CD8-positive, alpha-beta T cell (primary cell): ENCODE measurements at places on chromosomes 12 and 14.

- no peak for DNase-seq
These were observed 83.9 kb downstream of the STXBP6 start for GRCh38 chr14:24965934-24966578.

DNA sequence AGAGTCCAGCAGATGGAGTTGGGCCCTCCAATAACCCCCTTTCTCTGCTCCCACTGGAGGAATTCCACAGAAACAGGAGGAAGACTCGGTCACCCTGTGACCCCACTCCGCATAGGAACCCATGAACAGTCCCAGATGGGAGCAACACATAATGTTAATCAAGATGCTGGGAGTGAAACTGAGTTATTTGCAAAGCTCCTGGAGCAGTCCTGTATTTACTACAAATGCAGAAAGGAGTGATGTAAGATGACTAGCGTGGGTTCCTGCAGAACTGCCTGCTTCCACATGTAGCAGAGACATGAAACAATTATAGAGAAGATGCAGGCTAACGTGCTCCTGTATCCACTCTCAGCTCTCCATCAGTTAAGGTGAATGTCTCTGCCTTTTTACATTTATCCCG lies 274.7 kb downstream of the FOXN3 start:
- DNase-seq = no peak

- DNase-seq = no peak
These were observed 6.4 kb downstream of the FOXA1 start for GRCh38 chr14:37588667-37588955.

DNA sequence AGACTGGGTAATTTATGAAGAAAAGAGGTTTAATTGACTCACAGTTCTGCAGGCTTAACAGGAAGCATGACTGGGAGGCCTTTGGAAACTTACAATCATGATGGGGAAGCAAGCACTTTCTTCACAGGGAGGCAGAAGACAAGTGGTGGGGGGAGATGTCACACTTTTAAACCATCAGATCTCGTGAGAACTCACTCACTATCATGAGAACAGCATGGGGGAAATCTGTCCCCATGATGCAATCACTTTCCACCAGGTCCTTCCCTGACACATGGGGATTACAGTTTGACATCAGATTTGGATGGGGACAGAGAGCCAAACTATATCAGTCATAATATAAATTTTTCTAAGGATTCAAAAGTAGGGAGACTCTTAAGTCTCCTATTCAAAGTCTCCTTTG lies 46.0 kb downstream of the SPIC start:
- no peak for DNase-seq

GRCh38 chr12:123131879-123132402 lies 18.9 kb downstream of the PITPNM2 start:
- no peak for DNase-seq

- DNase-seq = peak; percentile 66
These were observed 73.8 kb downstream of the SYNE3 start for GRCh38 chr14:95442633-95443021.

DNA sequence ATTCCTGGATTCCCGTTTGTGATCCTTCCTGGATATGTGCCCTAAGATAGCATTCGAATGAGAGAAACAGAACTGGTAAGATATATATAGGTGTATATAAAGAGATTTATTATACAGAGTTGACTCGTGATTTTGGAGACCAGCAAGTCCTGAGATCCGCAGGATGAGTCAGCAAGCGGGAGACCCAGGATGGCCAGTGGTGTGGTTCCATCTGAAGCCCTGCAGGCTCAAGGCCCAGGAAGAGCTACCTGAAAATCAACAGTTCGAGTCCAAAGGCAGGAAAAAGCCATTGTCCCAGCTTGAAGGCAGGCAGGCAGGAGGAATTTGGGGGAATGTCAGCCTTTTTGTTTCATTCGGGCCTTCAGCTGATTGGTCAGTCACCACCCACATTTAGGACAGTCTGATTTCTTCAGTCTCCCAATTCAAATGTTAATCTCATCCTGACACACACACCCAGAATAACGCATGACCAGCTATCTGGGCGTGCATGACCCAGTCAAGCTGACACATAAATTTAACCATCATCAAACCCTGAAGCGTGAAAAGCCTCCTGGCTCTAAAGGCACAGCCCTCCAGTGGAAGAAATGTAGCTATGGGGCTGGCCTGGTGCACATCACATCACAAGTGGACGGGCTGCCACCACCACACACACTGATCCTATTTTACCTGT lies 44.3 kb downstream of the TUNAR start:
- DNase-seq = no peak

GRCh38 chr12:120130011-120130410 lies 13.5 kb upstream of the RAB35 start:
- DNase-seq = no peak

- DNase-seq = no peak
These were observed at the start of gene AMN for GRCh38 chr14:102922490-102923200. Gene AMN, plus strand, starts transcription at chr14:102922663. Its CDS starts 26 bp downstream, at chr14:102922689.

- DNase-seq = no peak
These were observed 28.3 kb downstream of the PSMA6 start for GRCh38 chr14:35320472-35320871.

DNA sequence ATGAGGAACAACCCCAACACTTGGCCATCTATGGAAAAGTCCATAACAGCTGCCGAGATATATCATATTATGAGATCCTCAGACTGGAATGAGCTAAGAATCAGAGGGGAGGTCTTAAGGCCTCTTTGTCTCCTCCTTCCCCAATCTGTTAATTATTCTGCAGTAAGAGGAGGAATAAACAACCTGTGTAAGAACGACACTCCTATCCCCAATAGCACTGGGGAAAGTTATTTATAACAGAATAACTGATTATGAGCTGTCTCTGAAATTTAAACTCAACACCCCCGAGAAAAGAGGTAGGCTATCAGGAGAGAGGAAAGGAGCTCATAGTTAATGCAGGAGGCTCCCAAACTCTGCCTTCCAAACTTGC lies 68.0 kb downstream of the NIN start:
- DNase-seq = no peak

DNA sequence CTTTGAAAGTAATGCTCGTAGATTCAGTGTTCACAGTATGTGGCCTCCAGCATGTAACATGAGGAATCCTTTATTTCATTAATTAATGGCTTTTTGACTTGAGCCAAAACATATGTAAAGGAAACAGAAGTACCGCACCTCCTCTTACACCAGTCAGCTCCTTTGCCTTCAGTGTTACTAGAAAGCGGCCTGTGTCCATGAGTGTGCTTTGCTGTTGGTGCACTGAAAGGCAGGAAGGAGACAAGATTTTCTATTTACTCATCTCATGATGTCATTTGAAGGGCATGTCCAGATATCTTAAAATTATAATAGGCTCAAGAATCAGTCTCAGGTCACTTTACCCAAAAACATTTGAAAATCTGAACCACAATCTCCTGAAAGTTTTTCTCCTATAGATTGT lies 9.9 kb upstream of the CCT2 start:
- DNase-seq = no peak

DNA sequence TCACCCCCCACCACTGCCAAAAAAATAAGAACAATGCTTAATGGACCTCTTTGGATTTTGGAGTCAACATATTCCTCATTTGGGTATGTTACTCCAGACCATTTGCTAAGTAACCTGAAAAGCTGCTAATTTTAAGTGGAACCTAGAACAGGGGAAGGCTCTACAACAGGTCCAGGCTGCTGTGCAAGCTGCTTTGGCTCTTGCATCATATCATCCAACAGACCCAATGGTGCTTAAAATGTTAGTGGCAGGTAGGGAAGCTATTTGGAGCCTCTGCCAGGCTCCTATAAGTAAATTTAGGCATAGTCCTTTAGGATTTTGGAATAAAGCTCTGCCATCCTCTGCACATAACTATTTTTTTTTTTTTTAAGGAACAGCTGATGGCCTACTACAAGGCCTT lies 132.2 kb upstream of the PMCH start:
- DNase-seq = no peak

DNA sequence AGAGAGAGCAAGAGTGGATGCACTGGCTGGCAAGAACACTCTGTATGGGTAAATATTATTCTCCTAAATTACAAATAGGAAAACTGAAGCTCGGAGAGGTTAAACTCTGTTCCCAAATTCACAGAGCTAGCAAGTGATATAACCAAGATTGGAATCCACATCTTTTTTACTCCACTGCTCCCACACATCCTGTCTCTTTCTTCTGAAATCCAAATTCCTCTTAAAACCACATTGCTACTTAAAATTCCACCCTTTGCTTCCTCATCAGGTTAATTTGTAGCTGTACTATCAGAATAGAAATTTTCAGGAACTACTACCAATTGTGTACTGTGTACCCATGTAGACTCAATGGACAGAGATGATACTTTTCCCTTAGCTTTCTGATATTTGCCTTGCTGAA lies 74.4 kb downstream of the ARMH4 start:
- no peak for DNase-seq

- no peak for DNase-seq
These were observed 17.2 kb downstream of the ZFP36L1 start for GRCh38 chr14:68775614-68776126.

DNA sequence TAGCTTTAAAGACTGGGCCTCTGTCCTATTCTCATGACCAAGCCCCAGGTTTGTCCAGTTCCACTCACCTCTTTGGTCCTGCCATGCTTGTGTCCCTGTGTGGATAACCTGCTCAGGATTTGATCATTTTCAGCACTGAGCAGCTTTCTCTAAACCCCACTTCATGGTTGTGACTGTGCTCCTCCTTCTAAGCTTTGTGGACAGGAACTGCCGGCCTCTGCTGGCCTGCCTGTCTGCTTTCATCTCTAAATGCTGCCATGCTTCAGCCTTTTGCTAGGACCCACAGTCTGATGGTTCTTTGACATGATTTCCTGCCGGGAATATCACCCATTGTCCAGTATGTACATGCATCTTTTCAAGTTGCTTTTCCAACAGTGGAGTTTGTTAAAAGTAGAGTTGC lies 53.9 kb upstream of the STXBP6 start:
- DNase-seq = no peak

DNA sequence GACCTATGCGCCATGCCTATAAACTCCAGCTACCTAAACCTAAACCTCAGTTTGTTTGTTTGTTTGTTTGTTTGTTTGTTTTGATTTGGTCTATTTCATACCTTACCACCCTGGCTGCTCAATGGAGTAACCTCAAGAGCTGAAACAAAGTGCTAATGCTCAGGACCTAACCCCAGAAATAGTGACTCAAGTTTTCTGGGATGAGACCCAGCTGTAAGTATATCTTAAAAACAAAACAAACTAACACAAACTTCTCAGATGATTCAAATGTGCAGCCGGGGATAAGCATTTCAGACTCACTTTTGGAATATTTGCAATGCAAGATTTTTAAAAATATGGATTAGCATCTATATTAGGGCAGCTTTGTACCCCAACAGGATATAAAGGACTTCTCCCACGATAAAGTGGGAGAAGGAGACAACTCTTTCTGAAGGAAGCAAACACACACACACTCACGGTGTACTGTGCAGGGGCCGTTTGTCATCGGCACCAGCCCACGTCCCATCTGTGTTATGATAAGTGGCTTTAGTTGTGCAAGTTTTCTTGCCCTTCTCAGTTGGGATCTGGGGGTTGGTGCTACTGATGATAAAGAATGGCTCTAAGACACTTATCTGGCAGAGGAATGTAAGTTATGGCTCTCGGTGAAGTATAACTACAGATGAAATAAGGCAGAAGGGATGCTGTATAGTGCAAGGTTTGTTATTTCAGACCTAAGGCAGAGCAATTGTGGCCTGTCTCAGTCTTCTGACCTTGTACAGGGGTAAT lies 516.7 kb upstream of the TMEM132C start:
- DNase-seq = no peak

DNA sequence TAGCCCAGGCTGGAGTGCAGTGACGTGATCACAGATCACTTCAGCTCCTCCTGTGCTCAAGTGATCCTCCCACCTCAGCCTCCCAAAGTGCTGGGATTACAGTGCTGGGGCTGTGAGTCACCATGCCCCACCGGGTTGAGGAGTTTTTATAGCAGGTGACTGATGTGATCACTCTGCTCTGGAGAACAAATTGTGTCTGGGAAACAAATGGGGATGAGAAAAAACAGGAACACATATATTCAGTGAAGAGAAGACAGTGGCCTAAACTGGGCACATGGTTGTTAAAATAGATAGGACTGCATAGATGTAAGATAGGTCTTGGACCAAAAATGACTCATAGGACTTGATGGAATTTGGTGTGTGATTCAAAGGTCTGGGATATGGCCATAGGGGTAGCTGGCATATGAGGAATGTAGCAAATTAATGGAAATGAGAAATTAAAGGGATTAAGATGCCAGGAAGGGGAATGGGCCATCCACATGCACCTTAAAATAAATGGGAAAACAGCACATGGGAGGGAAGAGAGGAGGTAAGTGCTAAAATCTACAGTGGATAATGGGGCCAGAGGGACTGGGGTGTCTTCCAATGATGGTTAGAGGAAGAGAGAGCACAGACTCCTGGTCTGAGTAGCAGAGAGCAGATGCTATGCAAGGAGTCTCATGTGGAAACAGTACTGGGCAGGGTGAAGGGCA lies 11.2 kb downstream of the BCAT1 start:
- no peak for DNase-seq

DNA sequence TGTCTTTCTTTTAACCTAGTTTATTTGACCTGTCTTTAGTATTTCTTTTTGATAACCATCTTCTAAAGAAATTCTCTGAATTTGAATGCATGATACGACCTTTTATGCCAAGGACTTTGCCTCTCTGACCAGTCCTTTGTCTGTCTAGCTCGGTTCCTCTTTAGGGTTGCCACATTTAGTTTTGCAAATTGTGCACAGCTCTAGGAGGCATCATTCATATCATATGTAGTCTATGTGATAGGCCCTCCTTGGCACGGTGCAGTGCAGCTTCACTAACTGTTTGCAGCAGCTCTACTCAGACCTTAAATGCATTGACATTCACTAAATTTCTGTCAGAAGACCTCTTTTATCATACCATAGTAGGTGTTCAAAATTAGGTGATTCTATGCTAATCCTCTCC lies 75.6 kb downstream of the USP15 start:
- no peak for DNase-seq

GRCh38 chr12:13071305-13072280 lies 27.4 kb downstream of the FAM234B start:
- no peak for DNase-seq

DNA sequence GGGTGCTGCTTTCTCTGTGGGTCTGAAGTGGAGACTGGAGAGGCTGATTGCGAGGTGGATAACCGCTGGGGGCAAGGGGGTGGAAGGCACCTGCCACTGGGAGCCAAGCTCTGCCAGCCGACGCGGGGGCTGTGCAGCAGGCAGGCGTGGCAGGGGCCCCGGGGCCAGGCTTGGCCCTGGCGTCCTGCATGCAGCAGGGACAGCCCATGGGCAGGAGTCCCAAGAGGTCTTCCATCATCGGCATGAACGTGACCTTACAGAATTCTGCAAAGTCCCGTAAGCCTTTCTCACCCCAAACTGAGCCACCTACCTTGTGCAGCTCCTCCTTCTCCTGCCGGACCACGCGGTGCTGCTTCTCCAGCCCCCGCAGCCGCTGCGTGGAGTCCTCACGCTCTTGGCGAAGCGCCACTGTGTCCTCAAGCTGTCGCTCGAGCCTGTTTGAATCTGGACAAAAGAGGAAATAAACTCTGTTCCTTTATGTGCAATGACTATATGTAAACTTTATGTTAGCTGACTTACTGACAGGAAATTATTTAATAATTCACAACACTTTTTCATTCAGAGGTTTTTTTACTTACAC lies 51.3 kb downstream of the AMN start:
- no peak for DNase-seq
